ENCODE measurements at places on chromosomes 11 and 22.
A peak's percentile ranks its signal among the peaks of the same experiment; 100 is the strongest.

GRCh38 chr22:20571531-20572007, 64.2 kb downstream of the MED15 start:
- DNase-seq: no peak

DNA sequence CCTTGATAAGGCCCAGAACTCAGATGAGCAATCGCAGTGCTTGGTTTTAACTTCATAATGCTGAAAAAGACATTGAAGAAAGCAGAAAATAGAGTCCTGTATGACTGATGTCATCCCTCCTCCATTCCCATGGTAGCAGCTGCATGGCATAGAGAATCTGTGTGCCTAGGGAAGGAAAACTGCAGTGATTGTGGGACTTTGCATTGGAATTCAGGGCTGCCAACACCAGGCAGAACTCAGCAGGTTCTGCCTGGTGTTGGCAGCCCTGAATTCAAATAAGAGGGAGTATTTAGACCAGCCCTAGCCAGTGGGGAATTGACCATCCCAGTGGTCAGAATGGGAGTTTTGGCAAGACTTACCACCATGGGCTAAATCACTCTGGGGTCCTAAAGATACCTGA, 1016.0 kb downstream of the FAM181B start:
- no peak for DNase-seq

GRCh38 chr11:6319704-6320410, 444 bp downstream of the CAVIN3 start:
- peak; percentile 78 for DNase-seq

DNA sequence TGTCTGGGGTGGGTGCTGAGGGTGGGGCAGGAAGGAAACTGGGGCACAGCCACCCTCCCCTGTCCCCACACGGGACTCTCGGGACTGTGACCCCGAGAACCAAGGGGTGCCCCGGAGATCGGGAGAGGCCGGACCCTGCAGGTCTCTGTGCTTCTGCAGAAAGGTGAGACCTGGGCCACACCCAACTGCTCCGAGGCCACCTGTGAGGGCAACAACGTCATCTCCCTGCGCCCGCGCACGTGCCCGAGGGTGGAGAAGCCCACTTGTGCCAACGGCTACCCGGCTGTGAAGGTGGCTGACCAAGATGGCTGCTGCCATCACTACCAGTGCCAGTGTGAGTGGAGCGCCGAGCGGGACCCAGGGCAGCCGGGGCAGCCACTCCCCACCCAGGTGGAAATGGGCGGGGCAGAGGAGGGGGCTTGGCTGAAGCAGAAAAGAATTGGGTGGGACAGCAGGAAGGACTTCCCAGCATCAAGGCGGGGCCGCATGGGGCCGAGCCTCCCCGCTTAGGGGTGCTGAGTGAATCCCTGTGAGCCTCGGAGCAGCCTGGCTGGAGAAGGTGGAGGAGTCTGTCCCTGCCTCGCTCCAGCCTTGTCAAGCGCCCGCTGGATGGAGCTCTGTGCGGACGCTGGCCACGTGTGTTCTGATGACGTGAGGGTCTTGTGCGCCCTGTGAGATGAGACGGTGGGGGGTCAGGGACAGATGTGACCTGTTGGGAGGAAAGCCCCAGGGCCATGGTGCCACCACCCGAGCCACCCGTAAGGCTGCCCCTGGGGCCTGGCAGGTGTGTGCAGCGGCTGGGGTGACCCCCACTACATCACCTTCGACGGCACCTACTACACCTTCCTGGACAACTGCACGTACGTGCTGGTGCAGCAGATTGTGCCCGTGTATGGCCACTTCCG, 29.3 kb upstream of the MUC5B start:
- no peak for DNase-seq

- DNase-seq: no peak
These were observed 49.3 kb downstream of the BCR start for GRCh38 chr22:23229646-23230045.

DNA sequence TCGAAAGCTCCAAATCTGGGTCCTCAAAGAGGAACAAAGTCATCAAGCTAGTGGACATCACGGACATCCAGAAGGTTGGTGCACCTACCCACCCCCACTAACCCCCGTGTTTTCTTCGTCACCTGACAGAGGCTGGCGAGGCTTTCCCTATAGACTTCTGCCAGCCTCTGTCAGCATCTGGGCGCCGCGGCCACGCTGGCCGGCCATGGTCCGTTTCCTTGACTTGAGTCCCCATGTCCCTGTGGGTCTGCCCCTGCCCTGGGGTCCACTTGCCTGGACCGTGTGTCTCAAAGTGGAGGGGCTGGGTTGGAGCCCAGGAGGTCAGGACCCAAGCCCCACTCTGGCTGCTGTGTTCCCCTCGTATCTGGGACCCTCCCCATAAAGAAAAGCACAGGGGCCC, 55.3 kb downstream of the GRAMD4 start:
- no peak for DNase-seq

- no peak for DNase-seq
These were observed 79.1 kb downstream of the CDKN1C start for GRCh38 chr11:2806351-2807024.

- no peak for DNase-seq
These were observed 59.7 kb downstream of the LRP5 start for GRCh38 chr11:68372114-68372513.

DNA sequence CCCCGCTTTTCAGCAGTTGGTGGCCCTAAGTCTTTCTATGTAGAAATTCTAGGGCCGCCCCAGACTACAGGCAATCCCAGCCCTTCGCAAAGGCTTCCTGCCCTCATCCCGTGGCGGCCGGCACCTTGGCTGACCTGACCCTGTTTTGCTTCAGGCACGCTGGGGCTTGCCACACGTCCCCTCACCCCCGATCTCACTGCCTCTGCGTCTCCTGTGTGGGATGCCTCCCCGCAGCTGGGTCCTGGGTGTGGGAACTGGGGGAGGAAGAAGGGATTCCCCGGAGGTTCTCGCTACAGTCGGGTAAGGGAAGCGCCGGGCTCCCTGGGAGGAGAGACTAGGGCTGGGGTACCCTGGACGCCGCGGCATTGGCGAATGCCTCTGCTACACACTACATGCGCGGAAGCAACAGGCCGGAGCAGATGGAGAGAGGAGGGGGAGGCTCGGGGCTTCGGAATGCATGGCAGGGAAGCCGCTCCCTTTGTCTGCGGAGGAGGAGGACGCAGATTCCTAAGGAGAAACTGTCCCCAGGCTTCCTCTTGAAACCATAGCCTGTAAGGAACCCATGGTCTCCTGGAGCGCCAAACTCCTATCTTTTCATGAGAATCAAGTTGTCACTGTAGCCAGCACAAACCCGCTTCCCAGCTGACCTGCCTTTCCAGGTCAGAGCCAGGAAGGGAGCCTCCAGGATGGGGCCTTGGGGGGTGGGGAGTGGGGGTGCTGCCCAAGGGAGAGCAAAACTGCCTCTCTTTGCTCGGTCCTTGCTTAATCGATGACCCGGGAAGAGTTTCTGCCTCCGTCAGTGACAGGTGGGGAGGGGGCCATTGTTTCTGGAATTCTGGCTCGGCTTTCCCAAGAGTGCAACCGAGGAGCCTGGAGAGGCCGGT, 1.4 kb downstream of the DTX4 start:
- no peak for DNase-seq

DNA sequence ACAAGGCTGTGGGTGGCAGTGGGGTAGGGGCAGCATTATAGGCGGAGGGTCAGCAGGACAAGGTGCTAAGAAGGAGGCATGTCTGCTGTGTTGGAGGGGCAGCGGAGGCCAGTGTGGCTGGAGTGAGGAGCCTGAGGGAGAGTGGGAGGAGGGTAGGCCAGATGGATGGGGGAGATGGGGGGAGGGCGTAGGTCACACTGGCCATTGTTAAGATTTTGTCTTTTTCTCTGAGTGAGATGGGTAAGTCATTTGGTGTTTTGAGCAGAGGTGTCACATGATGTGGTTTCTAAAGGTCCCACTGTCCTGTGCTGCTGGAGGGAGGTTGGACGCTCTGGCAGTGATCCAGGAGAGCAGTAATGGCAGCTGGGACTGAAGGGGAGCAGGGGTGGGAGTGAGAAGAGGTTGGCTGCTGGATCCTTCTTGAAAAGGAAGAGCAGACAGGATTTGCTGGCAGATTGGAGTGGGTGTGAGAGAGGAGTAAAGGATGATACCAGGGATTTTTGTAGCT, 9.8 kb downstream of the PPP6R3 start:
- DNase-seq: no peak

GRCh38 chr11:120719348-120719747, 207.8 kb downstream of the GRIK4 start:
- no peak for DNase-seq

DNA sequence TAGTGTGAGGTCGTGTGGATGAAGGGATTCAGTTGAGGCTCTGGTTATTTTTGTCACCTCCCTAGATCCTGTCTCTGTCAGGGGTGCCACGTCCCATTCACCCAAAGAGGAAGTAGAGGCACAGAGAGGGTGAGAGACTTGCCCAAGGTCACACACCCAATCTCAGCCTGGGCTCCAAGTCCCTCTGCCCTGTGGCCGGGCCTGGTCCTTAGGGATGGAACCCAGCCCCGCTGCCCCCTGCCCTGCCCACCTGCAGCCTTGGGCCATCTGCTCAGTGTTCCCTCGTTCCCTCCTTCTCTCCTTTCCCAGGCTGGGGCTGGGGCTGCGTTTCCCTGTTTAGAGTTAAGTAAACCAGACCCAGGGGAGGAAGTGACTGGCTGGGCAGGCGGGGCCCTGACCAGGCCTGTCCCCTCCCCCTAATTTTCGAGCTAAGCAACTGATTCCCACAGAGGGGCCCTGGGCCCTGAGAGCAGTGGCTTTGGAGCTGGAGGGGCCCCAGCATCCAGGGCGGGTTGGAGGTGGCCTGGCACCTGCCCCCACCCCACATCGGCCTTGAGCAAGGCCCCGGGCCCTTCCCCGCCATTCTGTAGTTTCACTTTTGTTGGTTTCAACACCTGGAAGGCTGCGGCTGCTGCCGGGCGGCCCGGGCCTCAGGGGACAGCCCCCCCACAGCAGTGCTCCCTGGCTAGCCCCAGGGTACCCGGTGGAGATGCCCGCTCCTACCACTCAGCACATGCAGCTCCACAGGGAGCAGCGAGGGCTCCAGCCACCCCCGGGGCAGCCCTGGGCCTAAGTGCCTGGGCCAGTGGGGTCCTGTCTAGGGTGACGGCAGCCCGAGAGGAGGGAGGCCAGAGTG, 1.5 kb downstream of the TCIRG1 start:
- DNase-seq: no peak

DNA sequence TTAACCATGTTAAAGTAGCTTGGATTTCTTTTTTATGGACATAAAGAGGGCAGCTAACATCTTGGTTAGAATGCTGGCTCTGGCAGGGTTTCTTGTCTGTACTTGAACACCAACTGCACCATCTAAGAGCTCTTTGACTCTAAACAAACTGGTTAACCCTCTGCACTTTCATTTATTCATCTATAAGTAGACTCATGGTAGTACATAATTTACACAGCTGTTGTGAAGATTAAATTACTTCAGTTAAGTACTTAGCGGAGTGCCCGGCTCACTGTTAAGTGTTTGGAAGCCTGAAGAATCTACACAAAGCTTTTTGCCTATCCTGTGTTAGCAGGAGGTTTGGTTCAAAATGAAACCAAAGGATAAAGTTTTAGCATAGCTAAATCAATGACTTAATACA, 846.2 kb upstream of the API5 start:
- DNase-seq: no peak

DNA sequence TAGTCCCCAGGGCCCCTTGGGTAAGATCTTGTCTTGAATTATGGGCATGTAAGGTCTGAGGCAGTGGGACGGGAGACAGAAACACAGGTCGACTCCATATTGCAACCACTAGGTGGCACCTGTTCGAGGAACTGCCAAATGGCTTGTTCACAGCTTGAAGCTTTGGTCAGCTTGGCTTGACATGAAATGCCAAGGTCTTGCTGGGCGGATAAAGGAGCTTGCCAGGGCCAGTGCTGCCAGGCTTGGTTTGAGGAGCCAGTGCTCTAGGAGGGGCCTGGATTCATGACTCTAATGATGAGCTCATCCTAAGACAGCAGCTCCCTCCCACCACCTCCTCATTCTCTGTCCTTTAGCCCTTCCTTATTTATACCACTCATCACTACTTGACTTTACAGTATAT, 11.9 kb upstream of the NRIP3 start:
- DNase-seq: peak; percentile 66

DNA sequence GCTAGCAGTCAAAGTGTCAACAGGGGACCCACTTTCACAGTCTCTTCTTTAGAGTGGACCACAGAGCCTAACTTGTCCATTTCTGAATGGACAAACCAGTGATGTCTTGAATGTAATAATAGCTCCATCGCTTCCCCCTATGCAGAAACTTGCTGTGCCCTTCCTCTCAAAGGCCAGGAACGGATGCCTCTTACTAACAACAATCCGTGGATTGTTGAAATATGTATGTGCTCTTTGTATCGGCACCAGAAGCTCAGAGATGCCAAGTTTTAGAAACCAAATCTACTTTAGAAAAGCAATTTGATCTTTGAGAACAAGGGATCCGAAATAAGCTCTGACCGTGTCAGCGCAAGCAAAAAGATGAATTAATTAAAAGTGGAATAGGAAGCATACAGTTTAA, 259.5 kb upstream of the POU2AF2 start:
- no peak for DNase-seq

DNA sequence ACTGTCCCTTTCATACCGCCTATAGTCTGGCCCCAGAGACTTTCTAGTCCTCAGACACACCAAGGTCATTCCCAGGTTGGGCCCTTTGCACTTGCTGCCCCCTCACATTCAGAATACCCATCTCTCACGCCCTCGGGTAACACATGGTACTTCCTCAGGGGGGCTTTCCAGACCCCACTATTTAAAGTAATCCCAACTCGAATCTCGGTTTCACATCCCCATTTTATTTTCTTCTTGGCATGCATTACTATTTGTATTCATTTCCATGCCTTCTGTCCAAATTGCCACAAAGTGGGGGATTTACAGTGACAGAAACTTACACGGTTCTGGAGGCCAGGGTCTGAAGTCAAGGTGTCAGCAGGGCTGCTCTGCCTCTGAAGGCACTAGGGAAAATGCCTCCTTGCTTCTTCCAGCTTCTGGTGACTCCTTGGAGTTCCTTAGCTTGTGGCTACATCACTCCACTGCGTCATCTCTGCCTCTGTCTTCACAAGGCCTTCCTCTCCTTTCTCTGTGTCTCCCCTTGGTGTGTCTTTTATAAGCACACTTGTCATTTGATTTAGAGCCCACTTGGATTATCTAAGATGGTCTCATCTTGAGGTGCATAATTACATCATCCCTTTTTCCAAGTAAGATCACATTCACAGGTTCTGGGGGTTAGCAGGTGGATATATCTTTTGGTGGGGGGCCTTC, 15.1 kb downstream of the RCN1 start:
- DNase-seq: no peak

- DNase-seq: no peak
These were observed 28.4 kb upstream of the TXNRD2 start for GRCh38 chr22:19970031-19970478.

DNA sequence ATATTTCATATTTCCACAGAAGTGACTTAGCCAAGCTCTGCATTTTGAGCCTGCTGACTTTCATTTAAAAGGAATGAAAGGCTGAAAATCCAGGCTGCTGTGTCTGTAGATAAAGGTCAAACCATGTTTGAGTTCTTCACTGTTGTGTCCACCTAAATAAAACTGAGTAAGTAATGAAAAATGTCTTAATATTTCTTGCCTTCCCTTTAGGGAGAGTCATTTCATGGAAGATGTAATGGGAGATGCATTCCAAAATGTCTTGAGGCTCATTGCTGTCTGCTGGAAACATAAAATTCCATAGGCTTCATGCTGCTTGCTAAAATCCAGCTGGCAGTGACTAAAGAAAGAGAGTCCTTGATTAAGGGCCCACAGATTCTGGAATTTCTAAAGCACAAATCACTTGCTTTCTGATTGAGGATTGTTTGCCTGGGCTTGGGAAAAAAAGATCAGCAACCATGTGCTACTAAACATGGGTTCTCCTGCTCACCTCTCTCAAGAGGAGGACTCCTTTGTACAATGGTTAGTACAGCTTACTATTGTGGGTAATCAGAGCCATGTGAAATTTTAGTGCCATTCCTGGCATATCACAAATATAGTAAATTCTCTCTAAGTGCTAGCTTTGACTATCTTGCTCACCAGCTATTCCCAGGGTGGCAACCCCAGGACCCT, 56.9 kb downstream of the PANX1 start:
- DNase-seq: no peak

Measured in renal cortex interstitium (tissue), 15 donors.